Hepatocyte (in vitro differentiated cells): ENCODE measurements at places on chromosomes 1 and 21. TPM values are rescaled to one million over a fixed set of nuclear protein-coding genes. Genes with fewer than 3 reads are reported as not detected.

GRCh38 chr1:78440381-78440793 lies 50.4 kb upstream of the PTGFR start:
- DNase-seq: no peak

GRCh38 chr1:8702472-8702849 lies 115.0 kb downstream of the RERE start:
- no peak for DNase-seq

- DNase-seq: no peak
Measured at GRCh38 chr1:186571771-186572170, 108.5 kb downstream of the PTGS2 start.

DNA sequence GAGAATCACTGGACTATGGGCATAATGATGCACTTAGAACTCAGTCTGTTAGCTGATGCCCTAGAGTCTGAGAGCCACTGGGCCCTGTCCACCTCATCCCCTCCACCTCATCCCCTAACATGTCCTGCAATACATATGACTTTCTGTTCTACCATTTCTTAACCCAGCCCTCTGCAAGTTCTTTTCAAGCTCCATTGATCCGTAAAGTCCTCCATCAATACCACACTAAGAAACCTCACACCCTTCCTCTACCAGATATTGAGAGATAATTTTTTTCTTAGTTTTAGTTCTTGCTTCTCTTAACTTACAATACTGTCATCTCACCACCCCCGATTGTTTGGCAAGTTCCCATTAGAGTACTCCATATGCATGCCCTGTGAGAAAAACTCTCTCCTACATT lies 22.1 kb downstream of the FCRL4 start:
- DNase-seq: no peak

- peak; percentile 84 for DNase-seq
Measured at GRCh38 chr1:25727635-25728286, 72.2 kb upstream of the SELENON start.

DNA sequence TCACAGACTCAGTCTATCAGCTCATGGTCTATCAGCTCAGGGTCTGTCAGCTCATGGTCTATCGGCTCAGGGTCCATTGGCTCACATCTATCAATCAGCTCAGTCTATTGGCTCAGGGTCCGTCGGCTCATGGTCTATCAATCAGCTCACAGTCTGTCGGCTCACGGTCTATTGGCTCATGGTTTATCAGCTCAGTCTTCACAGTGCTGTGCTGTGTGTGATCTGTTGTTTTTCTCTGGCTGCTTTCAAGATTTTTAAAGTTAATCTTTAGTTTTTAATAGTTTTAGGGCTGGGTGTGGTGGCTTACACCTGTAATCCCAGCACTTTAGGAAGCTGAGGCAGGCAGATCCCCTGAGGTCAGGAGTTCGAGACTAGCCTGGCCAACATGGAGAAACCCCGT lies 14.4 kb downstream of the C1orf159 start:
- no peak for DNase-seq

GRCh38 chr1:157311730-157312081 lies 173.5 kb upstream of the ETV3 start:
- DNase-seq: no peak

- DNase-seq: no peak
Measured at GRCh38 chr1:1287288-1288110, 7.3 kb downstream of the SCNN1D start.

GRCh38 chr21:16280686-16281091 lies 550.9 kb downstream of the USP25 start:
- DNase-seq: no peak

DNA sequence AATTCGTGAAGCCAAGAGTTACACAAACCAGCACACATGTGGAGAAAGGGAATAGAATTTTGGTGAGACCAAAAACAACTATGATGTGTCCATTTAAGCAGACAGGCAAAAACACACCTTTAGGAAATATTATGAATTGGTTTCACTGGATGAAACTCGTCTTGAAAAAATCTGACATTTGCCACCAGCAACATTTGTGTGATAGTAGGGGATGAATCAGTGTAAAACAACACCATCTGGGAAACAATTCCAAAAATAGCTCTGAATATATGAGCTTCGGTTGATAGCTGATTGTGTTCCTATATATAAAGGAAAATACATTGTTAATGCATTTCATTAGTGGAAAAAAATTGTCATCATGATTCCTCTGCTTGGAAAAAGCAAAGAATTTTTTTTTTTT lies 327.8 kb downstream of the PAPPA2 start:
- no peak for DNase-seq

DNA sequence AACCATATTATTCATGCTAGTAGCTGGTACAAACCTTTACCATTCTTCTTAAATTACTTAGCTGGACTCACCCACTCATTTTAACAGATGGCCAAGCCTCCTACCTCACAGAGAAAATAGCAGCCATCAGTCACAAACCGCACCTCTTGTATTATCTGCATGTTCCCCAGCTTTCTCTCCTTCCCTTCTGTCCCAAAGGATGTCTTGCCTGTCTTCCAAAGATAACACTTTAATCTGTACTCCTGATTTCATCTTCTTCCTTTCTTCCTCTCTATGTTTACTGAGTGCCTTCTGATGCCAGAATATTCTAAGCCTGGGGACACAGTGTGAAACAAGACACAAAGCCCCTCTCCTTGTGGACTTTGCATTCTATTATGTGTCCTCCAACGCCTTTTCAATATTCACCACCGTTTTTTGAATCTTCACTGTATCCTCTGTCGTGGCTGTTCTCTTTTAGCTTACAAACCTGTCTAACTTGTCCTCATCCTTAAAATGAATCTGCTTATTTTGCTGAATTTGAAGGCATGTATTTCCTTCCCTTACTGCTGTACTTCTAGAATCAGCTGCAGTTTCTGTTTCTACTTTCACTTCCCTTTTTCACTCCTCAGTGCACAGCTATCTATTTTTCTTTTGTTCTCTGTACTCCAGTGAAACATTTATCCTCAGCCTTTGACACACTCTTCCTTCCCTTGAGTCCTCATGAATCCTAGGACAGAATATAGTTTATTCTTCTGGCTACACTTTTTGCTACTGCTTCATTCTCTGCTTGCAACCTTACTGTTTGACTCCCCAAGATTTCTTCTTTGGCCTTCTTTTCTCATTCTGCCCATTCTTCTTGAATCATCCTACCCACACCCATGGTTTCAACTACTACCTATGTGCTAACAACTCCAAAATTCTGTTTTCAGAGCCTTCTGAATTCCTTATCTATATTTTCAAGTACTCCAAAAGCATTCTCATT lies 216.9 kb upstream of the SAMSN1 start:
- no peak for DNase-seq

- DNase-seq: no peak
Measured at GRCh38 chr1:230930986-230931385, 47.7 kb downstream of the TTC13 start.

DNA sequence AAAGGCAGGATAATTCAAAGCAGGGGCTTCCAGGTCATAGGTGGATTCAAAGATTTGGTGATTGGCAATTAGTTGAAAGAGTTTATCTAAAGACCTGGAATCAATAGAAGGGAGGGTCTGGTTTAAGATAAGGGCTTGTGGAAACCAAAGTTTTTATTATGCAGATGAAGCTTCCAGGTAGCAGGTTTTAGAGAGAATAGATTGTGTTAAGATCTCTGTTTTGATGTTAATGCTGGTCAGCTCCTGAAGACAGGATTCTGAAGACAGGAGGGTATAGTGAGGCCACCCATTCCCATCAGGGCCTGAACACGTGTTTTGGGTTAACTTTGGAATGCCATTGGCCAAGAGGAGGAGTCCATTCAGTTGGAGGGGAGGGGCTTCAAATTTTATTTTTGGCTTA lies 6.1 kb upstream of the PTBP2 start:
- no peak for DNase-seq

- no peak for DNase-seq
Measured at GRCh38 chr1:150997949-150998348, 8.8 kb downstream of the MINDY1 start.

DNA sequence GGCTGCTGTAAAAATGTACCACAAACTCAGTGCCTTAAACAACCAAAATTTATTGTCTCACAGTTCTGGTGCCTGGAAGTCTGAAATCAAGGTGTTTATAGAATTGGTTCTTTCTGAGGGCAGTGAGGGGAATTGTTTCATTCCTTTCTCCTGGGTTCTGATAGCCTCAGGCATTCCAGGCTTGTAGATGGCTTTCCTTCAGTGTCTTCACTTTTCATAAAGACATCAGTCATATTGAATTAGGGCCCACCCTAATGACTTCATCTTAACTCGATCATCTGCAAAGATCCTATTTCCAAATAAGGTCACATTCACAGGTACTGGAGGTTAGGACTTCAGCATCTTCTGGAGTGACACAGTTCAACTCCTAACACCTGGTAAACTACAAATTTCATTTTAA lies 15.0 kb downstream of the CDKN2C start:
- DNase-seq: no peak

- DNase-seq: no peak
Measured at GRCh38 chr1:13825033-13825432, 125.0 kb downstream of the PRDM2 start.

GRCh38 chr1:28417926-28418637 lies 48.5 kb downstream of the PHACTR4 start:
- DNase-seq: no peak

DNA sequence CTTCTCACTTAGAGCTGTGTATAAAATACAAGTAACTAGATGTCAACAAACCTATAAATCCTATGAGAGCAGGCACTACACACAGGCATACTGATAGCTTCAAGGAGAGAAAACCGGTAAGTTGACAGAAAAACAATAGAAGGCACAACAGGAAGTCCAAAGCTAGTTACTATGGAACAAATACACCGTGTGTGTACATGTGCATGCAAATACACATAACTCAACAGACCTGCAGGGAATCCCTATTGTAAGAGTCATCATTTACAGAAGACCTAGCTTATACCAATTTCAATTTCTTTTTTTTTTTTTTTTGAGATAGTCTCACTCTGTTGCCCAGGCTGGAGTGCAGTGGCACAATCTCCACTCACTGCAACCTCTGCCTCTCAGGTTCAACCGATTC lies 26.3 kb downstream of the JAK1 start:
- no peak for DNase-seq

GRCh38 chr1:21342961-21343838 lies 52.9 kb upstream of the ECE1 start:
- no peak for DNase-seq

- DNase-seq: peak; percentile 74
Measured at GRCh38 chr1:18926315-18927081, 24.1 kb upstream of the ALDH4A1 start.

The TRMT1L gene
- polyA plus RNA-seq: 11.1 and 12.3 TPM in 2 replicates

The BSND gene
- polyA plus RNA-seq: 0.18 and 0.21 TPM in 2 replicates

The TEKT2 gene
- 0.16 and 1.4 TPM in 2 replicates for polyA plus RNA-seq

The PRRX1 gene
- polyA plus RNA-seq: 9.8 and 11.0 TPM in 2 replicates

The FCRL2 gene
- polyA plus RNA-seq: not detected in 2 replicates

The AKNAD1 gene
- not detected in 2 replicates for polyA plus RNA-seq

The NLRP3 gene
- not detected in 2 replicates for polyA plus RNA-seq

The KCNE2 gene
- 5.0 and 5.2 TPM in 2 replicates for polyA plus RNA-seq

The AVPR1B gene
- polyA plus RNA-seq: not detected in 2 replicates
